ENCODE measurements at places on chromosomes 11 and 22. TPM values are rescaled to one million over a fixed set of nuclear protein-coding genes. Genes with fewer than 3 reads are reported as not detected.

The TMEM121B gene
- total RNA-seq: 2.6 TPM

The TSPAN32 gene
- total RNA-seq: 70.3 TPM

The ALDH3B1 gene
- total RNA-seq: not detected

The GLB1L3 gene
- total RNA-seq: 3.1 TPM

The SUN2 gene
- total RNA-seq: 518 TPM

The OTOG gene
- not detected for total RNA-seq

The B4GAT1 gene
- total RNA-seq: 7.6 TPM

- peaks cover 25% of the 10 kb centered on the region for H3K36me3 ChIP-seq
- H3K4me1 ChIP-seq: no peaks in the 10 kb centered on the region
- H3K27ac ChIP-seq: no peak overlapping the region
- no peaks in the 10 kb centered on the region for H3K27me3 ChIP-seq
- H3K4me3 ChIP-seq: no peak overlapping the region
These were observed 18.9 kb downstream of the AP1B1 start for GRCh38 chr22:29369460-29369859.

- no peak overlapping the region for H3K4me3 ChIP-seq
- no peak for DNase-seq
- H3K27me3 ChIP-seq: no peaks in the 10 kb centered on the region
- peaks cover 25% of the 10 kb centered on the region for H3K36me3 ChIP-seq
- H3K27ac ChIP-seq: no peak overlapping the region
These were observed 13.3 kb downstream of the ARHGAP1 start for GRCh38 chr11:46686886-46687795.

GRCh38 chr11:112961146-112961668 is at the start of gene NCAM1:
Gene NCAM1 (plus strand): TSS chr11:112961420.
- no peaks in the 10 kb centered on the region for H3K36me3 ChIP-seq
- peak within 1 kb of the TSS; percentile 33 for H3K4me3 ChIP-seq
- no peaks in the 10 kb centered on the region for H3K4me1 ChIP-seq
- H3K27me3 ChIP-seq: no peaks in the 10 kb centered on the region
- DNase-seq: peak; percentile 3
- H3K27ac ChIP-seq: no peak within 1 kb of the TSS

DNA sequence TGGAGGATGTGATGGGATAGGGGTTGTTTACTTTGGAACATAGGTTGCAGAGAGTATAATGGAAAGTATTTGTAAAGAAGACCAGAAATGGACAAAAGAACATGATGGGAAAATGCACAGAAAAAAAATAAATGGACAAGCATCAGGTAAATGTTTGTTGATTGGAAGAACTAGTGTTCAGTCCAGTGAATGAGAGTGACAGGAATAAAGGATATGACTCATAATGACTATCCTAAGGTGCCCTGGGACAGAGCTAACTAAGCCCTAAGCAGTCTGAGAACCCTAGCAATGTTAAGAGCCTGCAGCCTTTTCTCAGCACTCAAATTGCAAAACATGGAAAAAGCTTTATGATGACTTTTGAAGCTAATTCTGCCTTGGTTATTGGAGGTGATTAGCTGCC is 732.8 kb upstream of the ANO5 start:
- no peaks in the 10 kb centered on the region for H3K36me3 ChIP-seq
- H3K4me1 ChIP-seq: no peaks in the 10 kb centered on the region

- peaks cover 40% of the 10 kb centered on the region for H3K4me1 ChIP-seq
- no peaks in the 10 kb centered on the region for H3K27me3 ChIP-seq
- no peak overlapping the region for H3K4me3 ChIP-seq
- H3K27ac ChIP-seq: no peak overlapping the region
- DNase-seq: no peak
- no peaks in the 10 kb centered on the region for H3K36me3 ChIP-seq
These were observed 2.2 kb upstream of the TMPRSS13 start for GRCh38 chr11:117931331-117931950.

DNA sequence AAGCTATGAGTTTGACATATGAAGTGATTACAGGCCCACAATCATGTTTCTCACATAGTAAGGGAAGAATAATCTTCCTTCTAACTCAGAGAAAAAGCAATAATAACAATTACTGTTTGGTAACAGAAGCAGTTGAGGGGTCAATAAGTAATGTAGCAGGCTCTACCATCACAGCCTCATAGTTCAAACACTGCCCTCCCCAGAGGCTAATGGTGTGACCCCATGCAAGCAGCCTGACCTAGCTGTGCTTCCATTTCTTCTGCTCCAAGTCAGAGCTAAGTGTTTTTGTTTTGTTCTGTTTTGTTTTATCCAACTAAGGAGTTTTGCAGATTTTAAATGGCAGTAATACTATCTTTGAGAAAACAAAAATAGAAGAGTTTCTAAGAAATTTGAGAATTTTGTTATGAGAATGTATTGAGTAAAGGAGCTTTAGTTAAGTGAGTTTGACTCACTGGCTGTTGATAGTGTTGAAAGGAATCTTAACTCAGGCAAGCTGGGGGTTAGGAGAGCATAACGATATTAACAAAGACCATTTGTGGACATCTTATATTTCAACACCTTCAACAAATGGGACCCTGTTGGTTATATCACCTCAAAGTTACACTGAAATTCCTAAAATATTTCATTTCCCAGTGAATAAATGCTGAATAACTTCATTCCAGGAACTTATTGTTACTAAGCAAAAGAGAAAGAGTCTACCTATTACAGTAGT is 48.5 kb downstream of the GUCY1A2 start:
- no peaks in the 10 kb centered on the region for H3K36me3 ChIP-seq
- H3K4me1 ChIP-seq: no peaks in the 10 kb centered on the region
- no peak overlapping the region for H3K4me3 ChIP-seq

DNA sequence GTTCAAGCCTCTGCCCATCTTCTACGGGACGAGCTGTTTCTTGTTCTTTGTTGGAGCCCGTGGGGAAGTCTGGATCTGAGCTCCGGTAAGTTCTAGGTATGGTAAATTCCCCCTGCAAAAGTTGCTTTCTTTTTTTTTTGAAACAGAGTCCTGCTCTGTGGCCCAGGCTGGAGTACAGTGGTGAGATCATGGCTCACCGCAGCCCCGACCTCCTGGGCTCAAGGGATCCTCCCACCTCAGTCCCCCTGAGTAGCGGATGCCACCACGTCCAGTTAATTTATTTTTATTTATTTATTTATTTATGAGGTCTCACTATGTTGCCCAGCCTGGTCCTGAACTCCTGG is 35.5 kb upstream of the MOB2 start:
- peaks cover 9% of the 10 kb centered on the region for H3K4me1 ChIP-seq
- H3K27me3 ChIP-seq: no peaks in the 10 kb centered on the region
- no peaks in the 10 kb centered on the region for H3K36me3 ChIP-seq

DNA sequence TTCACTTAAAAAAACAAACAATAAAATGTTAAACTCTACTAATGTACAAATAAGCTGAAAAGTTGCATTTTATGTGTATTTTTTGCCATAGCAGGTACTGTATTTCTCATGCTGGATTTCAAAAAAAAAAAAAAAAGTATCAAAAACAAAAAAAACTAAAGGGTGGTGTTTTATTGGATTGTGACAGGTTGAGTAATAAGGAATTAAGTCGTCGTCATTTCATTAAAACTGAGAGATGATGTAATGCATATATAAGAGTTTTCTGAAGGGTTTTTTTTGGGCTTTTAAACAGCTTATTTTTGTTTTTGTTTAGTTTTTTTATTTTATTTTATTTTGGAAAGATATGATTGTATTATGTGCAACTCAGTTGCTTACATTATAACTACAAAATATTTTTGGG is 10.9 kb upstream of the ADSL start:
- DNase-seq: no peak
- no peaks in the 10 kb centered on the region for H3K27me3 ChIP-seq
- no peaks in the 10 kb centered on the region for H3K36me3 ChIP-seq
- peaks cover 59% of the 10 kb centered on the region for H3K4me1 ChIP-seq

GRCh38 chr11:122523846-122524805 is 131.4 kb upstream of the UBASH3B start:
- H3K36me3 ChIP-seq: no peaks in the 10 kb centered on the region
- no peaks in the 10 kb centered on the region for H3K4me1 ChIP-seq
- H3K27me3 ChIP-seq: no peaks in the 10 kb centered on the region
- H3K27ac ChIP-seq: no peak overlapping the region
- H3K4me3 ChIP-seq: no peak overlapping the region

Data from naive thymus-derived CD4-positive, alpha-beta T cell (primary cell).